Neural crest cell (in vitro differentiated cells): ENCODE measurements at places on chromosomes 7 and 10. TPM values are rescaled to one million over a fixed set of nuclear protein-coding genes. Genes with fewer than 3 reads are reported as not detected.

ADCYAP1R1 gene
- 8.8 and 9.0 TPM in 2 replicates for total RNA-seq

GRCh38 chr10:108862676-108863350 lies 1060.5 kb downstream of the XPNPEP1 start:
- DNase-seq: no peak

GRCh38 chr7:114073701-114074100 lies 154.9 kb upstream of the PPP1R3A start:
- no peak for DNase-seq

- DNase-seq: no peak
These were observed 22.0 kb upstream of the FZD1 start for GRCh38 chr7:91242097-91242844.

DNA sequence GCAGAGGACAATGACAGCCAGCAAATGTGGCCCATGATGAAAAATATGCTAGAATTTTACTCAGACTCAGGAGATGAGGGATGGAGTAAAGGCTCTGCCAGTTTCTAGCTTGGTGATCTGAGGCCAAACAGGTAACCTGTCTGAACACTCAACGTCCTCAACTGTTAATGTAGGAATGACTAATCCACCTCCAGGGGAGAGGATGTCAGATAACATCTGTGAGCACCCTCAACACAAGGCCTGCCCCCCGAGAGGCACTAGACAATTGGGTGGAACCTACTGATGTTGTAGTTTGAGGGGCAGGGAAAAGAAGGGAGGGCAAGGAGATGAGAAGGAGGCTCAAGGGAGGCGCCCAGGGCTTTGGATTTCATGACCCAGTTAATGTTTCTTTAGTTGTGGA lies 445.1 kb downstream of the PLXNA4 start:
- DNase-seq: no peak

FOXP2 gene
- total RNA-seq: 4.9 and 7.1 TPM in 2 replicates

DNA sequence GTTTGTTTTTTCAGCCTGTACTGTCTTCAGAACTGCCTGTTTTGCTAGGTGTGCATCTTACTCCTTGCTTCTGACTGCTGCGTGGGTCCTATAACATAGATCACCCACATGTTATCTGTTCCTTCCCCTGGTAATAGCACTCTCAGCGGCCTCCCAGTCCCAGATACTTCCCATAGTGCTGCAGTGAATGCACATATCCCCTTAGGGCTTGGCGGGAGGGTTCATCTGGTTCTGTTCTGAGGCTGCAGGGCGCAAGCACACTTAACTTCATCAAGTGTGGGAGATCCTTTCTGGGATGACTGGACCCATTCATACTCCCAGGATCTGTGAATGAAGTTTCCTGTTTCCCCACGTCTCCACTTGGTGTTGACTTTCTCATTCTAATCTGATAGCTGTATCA lies 90.7 kb downstream of the CELF2 start:
- peak; percentile 17 for DNase-seq

DNA sequence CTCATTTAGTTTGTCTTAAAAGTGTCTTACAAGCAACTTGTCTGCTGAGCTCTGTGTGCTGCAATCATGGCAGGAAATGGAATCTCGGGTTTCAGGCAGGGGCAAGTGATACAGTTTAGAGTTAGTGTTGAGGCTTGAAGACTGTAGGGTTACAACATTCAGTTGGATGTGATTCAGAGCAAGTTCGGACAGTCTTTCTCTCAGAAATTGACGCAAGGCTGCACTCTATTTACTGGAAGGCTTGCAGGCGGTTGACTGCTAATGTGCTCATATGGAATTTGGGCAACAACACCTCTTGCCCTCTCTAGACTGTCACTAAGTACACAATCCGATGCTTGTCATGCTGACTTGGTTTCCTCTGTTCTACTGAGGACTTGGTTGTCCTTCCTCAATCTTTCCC lies 161.7 kb upstream of the BMPER start:
- DNase-seq: no peak

DNA sequence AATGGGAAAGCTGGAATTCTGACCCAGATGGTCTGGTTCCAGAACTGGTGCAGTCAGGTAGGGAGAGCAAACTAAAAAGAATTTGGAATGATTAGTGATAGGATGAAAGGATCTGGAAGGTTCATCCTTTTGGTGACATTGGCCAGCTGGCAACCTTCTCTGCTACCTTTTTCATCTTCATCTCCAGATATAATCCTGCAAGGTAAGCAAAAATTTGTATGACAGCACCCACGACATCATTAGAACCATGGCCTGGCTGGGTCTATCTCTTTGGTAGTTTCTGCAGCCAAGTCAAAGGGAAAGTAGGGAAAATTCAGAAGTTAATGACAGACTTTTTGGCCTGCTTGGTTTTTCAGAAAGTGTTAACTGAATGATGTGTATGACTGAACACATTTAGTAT lies 188.9 kb upstream of the MALRD1 start:
- no peak for DNase-seq

SP8 gene
- total RNA-seq: 33.7 and 34.1 TPM in 2 replicates

HOXA7 gene
- 7.1 and 8.8 TPM in 2 replicates for total RNA-seq

NUDCD3 gene
- total RNA-seq: 85.5 and 93.2 TPM in 2 replicates

ARMS2 gene
- not detected in 2 replicates for total RNA-seq

ADIRF gene
- total RNA-seq: not detected in 2 replicates

- DNase-seq: no peak
These were observed 264.7 kb upstream of the AKR1E2 start for GRCh38 chr10:4561296-4561695.

DNA sequence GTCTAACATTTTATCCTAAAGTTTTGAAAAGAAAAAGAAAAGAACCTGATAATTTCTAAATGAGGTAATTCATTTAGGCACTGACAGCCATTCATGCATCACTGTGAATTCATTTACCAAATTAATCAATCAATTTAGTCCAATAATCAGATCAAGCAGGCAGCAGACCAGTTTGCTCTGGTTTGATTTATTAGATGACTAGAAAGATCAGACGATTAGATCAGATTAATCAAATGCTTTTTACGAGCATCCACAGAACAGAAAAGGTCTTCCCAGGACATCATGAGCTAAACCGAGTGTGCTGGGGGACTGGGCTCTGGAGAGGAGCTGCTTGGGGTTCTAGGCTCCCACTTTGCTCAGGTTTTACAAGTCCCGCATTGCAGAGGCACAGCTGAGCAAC lies 226.5 kb upstream of the MYO3A start:
- no peak for DNase-seq

GRCh38 chr10:37734971-37735370 lies 122.4 kb downstream of the ZNF248 start:
- no peak for DNase-seq

DDC gene
- total RNA-seq: 0.57 and 1.0 TPM in 2 replicates

EVX1 gene
- total RNA-seq: 0.79 and 0.80 TPM in 2 replicates

- DNase-seq: no peak
These were observed 1.0 kb downstream of the LRCH4 start for GRCh38 chr7:100584683-100585510.

SLC26A5 gene
- not detected in 2 replicates for total RNA-seq

- no peak for DNase-seq
These were observed 83.3 kb downstream of the KAT6B start for GRCh38 chr10:74909670-74910069.

- no peak for DNase-seq
These were observed 17.6 kb upstream of the ORC5 start for GRCh38 chr7:104225451-104225850.

LBX1 gene
- 1.0 and 1.1 TPM in 2 replicates for total RNA-seq

- no peak for DNase-seq
These were observed 315.3 kb downstream of the ADRA2A start for GRCh38 chr10:111392159-111392558.

DNA sequence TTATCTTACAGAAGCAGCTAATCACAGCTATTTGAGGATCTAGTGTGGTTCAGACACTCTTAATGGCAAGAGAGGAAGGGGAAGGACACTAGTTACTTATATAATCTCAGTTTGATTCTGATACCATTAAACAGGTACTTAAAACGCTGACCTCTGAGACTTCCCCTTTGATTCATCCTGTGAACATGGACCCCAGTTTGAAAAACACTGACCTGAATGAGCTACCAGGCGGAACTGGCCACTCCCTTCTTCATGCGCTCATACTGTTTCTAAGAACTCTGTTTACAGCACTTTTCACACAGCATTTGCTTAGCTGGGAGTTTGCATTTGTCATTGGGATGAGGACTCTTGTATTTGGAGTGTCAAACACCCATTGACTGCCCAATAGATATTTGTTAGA lies 45.7 kb downstream of the BEND7 start:
- DNase-seq: no peak

DNA sequence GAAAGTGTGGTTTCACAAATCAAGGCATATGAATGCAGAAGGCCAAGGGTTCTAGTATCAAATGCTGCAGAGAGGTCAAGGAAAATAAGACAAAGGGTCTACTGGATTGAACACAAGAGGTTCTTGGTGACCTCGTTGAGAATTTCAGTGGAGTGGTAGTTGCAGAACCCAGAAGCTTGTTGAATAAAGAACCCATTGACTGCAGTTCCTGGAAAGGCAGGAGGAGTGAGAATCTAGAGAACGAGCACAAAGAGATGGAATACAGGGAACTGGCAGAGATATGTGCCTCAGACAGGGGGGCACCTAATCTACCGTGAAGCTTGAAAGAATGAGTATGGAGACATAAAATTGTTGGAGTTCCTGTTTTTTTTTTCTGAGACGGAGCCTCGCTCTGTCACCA lies 3.5 kb upstream of the SEPTIN7 start:
- no peak for DNase-seq

FGL2 gene
- not detected in 2 replicates for total RNA-seq

DNA sequence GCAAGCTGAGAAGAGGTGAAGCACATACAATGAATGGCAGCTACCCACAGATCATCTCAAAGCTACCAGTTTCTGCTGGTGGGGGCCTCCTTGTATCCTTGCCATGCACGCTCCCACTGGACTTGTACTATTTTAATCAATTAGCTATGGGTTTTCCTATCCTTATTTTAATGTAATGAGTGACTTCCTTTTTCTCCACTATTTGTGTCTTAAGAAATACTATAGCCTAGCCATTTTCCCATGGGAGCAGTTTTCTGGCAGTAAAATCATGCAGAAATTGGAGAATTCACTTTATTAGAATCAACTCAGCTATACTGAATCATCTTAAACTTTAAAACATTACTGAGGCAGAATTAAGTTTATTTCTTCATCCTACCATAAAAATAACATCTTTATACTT lies 73.5 kb downstream of the CTNNA3 start:
- no peak for DNase-seq

DNA sequence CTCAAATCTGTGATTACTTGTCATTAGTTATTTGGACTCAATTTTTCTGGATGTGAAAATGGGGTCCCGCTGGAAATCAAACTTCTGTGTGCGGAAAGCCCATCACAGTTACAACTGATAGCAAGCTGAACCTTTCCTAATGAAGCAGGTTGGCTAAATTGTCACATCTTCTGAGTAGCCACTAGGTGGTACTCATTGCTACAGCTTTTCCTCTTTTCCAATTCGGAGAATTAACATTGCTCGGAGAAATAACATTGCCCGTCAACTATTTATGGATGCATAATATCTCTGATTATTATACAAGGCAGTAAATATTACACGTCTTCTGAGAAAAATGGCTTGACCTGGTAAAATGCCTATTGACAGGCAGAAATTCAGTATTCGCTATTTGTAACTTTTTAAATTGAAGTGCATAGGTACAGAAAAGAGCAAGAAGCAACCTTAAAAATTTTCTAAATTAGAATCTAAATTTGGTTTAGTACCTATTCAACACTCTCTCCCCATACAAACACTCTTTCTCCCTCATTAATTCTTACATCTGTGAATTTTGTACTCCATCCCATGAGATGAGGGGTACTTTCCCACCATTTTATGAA lies 17.3 kb upstream of the BLOC1S2 start:
- DNase-seq: no peak

- no peak for DNase-seq
These were observed 71.1 kb downstream of the CFAP58 start for GRCh38 chr10:104424719-104425118.

DNA sequence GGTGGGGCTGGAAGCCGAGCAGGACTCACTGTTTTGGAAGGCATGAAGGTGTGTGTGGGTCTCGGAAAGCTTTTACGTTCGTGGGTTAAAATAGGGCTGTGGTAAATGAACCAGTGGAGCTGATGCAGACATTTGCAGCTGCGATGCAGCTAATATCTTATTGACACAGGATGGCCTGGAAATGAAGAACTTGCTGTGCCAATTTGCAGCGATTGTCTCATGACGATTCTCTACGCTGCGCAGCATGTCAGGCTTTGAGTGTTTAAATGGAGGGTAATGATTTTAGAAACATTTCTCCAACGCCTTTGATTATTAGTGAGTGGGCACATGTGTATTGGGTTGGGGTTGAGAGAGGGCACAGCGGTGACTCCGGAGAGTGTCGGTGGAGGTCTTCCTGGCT lies 136.0 kb downstream of the ACTR3B start:
- no peak for DNase-seq

KIF11 gene
- 70.8 and 71.5 TPM in 2 replicates for total RNA-seq

- DNase-seq: no peak
These were observed 16.8 kb downstream of the CALU start for GRCh38 chr7:128755819-128756476.

DNA sequence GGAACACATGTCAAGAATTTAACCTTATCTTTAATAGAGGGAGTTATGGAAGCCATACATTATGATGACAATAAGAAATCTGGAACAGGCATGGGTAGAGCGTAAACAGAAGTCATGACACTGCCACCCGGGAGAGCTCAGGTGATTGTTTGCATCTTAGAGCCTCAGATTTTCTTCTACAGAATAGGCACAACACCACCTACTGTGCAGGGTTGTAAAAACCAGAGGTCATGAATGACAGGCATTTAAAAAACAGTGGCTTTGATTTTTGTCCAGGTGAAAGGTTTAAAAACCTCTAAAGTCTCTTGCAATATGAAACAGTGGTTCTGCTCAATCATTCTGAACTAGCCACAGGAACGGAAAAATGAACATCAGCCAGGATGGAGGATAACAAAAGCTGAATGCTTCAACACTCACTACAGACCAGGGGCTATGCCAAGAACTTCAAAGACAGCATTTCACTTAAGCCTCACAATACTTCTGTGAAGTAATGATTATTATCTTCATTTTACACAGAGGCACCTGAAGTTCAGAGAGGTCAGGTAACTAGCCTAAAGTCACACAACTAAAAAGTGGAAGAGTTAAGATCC lies 123.8 kb downstream of the SLC25A13 start:
- no peak for DNase-seq

- DNase-seq: no peak
These were observed 608.9 kb downstream of the PTPRN2 start for GRCh38 chr7:157978766-157979165.

DNA sequence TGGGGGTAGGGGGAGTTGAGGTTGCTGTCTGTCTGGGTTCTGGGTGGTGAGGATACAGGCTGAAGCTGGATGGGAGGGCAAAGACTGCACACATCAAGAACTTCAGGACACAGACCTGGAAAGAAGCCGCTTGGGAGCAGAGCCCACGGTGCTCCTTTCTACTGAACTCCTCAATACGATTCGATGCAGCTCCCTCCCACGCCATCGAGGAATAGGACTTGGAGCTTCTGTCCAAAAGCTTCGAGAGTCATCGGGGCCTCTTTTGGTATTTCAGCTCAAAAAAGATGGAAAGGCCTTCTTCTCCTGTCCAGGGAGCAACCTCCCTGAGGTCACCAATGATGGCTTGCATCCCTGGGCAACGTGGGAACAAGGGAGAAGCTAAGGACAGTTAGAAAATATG lies 407.1 kb upstream of the MGMT start:
- DNase-seq: no peak
